ENCODE measurements at places on chromosomes 4 and X. TPM values are rescaled to one million over a fixed set of nuclear protein-coding genes. Genes with fewer than 3 reads are reported as not detected.
A peak's percentile ranks its signal among the peaks of the same experiment; 100 is the strongest.

Gene PPM1K
- 11.9 TPM for total RNA-seq

Gene FAM13A
- 25.3 TPM for total RNA-seq

Gene ATG4A
- 13.6 TPM for total RNA-seq

DNA sequence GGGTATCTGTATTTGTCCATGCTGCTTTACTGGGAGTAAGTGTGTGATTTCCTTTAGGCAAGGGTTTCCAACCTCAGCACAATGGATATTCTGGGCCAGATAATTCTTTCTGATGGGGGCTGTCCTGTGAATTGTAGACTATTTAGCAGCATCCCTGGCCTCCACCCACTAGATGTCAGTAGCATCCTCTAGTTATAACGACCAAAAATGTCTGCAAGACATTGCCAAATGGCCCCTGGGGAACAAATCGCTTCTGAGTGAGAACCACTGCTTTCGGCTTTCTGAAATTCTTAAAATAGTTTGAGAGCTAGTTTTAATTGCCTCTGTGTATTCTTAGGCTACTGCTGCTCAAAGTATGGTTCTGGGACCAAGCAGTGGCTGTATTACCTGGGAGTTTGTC lies 81.2 kb upstream of the GPM6B start:
- DNase-seq = peak; percentile 22

GRCh38 chr4:28462766-28463700 lies 1602.4 kb downstream of the STIM2 start:
- DNase-seq = peak; percentile 9

GRCh38 chr4:86521373-86521969 lies 72.6 kb upstream of the PTPN13 start:
- no peak for DNase-seq

GRCh38 chr4:14650127-14650526 lies 352.2 kb upstream of the CPEB2 start:
- peak; percentile 1 for DNase-seq

GRCh38 chrX:19981947-19982346 lies 8.9 kb downstream of the BCLAF3 start:
- DNase-seq = no peak

GRCh38 chrX:118325453-118325852 lies 20.5 kb upstream of the WDR44 start:
- no peak for DNase-seq

DNA sequence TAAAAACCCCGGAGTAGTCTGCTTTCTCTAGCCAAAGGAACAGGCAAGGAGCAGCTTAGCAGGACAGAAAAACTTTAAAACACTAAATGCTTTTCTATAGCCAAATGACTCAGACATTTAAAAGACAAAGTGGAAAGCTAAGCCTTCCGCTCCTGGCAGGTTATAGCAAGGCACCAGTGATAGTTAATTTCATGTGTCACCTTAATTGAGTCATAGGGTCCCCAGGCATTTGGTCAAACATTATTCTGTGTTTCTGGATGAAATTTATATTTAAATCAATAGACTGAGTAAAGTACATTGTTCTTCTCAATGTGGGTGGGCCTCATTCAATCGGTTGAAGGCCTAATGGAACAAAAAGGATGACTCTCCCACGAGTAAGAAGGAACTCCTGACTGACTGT lies 885.7 kb upstream of the ADGRL3 start:
- DNase-seq = no peak

DNA sequence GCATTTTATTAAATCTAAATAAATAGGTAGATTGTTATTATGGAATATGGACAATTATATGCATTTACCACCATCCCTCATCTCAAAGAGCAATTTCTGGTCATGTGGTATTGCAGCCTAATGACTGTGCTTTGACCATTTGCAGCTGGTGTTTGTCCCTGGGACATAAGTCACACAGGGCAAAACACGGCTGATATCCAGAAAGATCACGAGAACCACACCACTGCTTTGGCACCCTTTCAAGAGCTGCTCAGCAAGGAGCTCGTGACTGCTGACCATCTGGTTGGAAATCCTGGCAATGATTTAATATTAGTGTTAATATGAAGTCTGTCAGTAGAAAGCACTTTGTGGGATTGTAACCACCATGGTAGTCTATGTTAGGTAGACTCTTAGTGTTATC lies 545.0 kb downstream of the GBA3 start:
- no peak for DNase-seq

GRCh38 chr4:73376251-73376650 lies 27.8 kb upstream of the ALB start:
- DNase-seq = no peak

DNA sequence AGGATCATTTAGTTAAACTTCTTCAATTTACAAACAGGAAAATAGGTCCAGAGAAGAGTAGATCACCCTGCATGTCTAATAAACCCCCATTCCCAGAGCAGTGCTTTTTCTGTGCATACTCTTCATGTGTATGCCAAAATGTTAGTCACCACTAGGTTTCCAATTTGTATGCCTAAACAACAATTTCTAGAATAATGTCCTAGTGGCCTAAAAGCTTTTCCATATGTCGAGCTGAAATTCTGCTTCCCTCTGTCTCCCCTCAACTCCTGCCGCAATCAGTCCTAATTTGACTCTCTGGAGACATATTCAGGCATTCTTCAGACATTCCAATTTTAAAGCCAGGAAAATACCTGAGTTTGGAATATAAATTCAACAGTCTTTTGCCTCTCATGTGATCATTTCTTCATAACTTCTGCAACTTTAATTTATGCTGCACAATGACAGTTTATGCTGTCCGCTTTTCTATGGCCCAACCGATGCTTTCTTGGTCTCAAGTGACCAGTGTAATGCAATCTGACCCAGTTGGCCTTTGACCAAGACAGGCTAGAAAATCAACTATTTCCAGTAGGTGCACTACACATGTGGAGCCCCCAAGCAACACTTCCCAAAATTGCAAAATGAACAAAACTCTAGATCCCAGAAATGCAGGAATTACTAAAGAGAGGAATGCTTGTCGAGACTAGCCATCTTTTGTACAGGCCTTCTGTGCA lies 122.9 kb upstream of the FMR1 start:
- DNase-seq = no peak

DNA sequence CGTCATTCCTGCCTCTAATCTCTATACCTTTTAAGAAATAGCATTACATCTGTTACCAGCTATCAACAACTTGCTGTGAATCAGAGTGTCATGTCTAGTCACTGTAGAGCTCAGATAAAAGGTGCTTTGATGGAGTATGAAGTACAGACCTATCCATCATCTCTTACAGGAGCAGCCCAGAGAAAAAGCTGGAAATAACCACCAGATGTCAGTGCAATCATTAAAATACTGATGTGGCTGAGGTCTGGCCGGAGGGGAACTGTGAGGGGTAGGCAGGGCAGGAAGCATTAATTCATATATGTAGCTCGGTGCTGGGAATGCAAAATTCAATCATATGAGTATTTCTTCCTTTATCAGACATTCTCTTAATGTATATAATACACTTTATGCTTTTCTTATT lies 100.6 kb downstream of the AKAP4 start:
- no peak for DNase-seq

Measured in IMR-90 (cell line).